ENCODE measurements at places on chromosomes 3 and 15.

DNA sequence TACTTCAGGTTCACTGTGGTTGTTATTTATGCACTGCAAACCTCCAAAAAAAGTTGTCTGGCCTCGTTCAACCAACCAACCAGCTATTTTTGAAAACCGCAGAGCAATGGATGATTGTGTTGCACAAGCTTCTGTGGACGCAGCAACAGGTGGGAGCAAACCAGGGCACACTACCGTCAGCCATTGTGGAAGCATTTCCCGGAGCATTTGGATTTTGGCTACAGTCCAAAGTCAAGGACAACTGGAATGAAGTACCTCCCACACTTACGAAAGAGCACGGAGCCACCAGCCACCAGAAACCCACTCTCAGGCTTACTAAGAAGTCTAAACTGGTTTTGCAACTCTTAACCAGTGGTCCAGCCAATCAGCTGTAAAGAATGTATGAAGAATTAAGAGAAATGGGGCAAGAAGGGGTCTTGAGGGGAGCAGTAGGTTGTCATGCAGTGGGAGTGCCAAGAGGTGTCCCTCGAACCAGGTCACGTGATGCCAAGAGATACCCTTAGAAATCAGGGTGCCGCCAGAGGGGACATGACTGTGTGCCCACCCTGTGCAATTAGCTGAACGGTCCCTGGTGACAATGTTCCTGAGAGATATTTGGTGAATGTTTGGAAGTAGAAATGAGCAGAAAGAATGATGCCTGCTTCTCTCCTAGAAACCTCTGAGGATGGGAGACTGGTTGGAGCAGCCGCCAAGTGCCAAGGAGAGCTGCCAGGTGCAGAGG is 68.9 kb upstream of the PCSK6 start:
- DNase-seq: no peak

DNA sequence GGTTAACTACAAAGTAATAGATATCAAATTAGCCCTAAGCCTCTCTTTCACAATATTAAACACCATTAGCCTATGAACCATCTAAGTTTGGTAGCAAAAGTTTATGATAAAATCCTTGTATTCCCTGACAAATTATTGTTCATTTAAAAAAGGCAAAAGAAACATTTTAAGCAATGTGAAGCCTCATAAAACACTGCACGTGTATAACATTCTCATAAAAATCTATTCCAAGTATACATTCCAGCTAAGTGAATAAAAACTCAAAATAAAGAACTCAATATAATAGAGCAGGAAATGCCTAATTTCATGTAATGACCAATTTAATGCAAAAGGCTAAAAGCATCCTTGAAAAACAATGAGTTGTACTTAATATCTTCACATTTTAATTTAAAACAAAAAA is 27.7 kb downstream of the TNIK start:
- DNase-seq: no peak

GRCh38 chr3:24886501-24886900 is 391.9 kb upstream of the THRB start:
- DNase-seq: no peak

DNA sequence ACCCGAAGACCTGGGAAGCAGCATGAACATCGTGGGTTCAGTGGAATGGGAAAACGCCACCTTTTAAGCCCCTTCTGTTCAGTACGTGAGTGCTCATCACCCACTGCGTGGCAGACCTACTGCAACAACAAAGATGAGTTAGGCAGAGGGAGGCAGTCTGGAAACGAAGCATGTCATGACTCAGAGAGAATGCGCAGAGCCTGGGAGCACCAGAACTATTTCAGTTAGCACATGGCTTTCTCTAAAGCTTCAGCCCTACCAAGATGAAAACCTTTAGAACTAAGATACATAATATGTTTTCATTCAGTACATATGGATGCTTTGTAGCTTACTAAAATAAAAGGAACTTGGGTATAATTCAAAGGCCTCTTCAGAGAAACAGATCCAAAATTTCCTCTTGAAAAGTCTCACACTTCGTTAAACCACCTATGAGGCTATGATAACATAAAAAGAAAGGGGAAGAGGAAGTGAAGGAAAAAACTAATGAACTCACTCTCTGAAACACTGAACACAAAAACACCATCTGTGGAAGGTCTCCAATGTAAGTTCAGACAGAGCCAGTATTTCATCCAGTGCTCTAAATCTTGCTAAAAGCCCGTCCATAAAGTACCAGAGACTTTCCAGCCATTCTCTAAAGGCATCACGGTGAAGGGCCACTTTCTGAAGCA is 140.1 kb downstream of the OCA2 start:
- no peak for DNase-seq

GRCh38 chr3:177174607-177175170 is 22.6 kb downstream of the TBL1XR1 start:
- DNase-seq: no peak

- no peak for DNase-seq
Observed at GRCh38 chr15:64859226-64859625, 17.5 kb downstream of the PLEKHO2 start.

GRCh38 chr3:41040256-41040655 is 159.0 kb upstream of the CTNNB1 start:
- no peak for DNase-seq
